ENCODE measurements at places on chromosomes 13 and 19.
A peak's percentile ranks its signal among the peaks of the same experiment; 100 is the strongest.

DNA sequence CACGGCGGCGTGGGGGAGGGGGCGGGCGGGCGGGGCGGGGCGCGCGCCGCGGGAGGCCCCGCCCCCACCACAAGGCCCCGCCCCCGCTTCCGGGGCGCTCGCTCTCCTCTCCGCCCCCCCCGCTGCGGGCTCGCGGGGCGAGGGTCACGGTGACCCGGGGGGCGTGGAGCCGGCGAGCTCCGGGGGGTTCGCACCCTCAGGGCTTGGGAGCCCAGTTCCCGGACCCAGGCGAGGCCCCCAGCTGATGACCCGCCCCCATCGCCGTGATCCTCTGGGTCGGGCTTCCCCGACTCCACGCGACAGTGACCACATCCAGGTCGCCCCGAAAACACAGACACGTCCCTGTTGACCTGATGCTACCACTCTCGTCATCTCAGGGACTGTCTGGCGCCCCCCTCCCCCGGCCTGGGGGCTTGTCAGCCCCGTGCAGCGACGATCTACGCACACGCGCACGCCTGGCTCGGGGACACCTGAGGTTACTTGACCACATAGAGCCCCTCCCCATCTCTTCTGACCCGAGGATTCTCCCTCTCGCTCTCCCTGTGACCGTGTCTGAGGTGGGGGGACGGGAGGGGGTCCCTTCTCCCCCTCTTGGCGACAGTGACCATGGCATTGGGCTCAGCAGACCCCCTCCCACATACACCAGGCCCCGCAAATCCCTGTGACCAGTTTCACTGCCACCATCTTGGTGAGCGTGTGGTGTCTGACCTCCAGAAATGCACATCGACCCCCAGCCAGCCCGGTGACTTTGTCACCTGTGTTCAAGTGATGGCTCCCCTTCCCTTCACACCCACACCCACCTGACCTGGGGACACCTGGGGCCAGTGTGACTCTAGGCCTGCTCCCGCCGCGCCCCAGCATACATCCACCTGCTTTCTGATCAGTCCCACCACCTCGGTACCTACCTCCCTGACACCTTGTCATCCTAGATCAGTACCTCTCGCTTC is 670 bp downstream of the MAP2K7 start:
- DNase-seq, result peak; percentile 46
- H3K27me3 ChIP-seq, result no peaks in the 10 kb centered on the region
- H3K27ac ChIP-seq, result no peak overlapping the region
- no peaks in the 10 kb centered on the region for H3K36me3 ChIP-seq
- H3K4me3 ChIP-seq, result peak overlapping the region; percentile 73
- H3K4me1 ChIP-seq, result peaks cover 6% of the 10 kb centered on the region

GRCh38 chr13:68908879-68909278 is 1198.7 kb upstream of the ATXN8OS start:
- no peaks in the 10 kb centered on the region for H3K27me3 ChIP-seq
- H3K36me3 ChIP-seq, result no peaks in the 10 kb centered on the region
- H3K4me3 ChIP-seq, result no peak overlapping the region
- no peaks in the 10 kb centered on the region for H3K4me1 ChIP-seq

- H3K36me3 ChIP-seq, result no peaks in the 10 kb centered on the region
- H3K4me3 ChIP-seq, result no peak overlapping the region
- no peak overlapping the region for H3K27ac ChIP-seq
- no peak for DNase-seq
- H3K4me1 ChIP-seq, result peaks cover 1% of the 10 kb centered on the region
Observed at GRCh38 chr13:48573213-48574007, 40.5 kb upstream of the RCBTB2 start.

DNA sequence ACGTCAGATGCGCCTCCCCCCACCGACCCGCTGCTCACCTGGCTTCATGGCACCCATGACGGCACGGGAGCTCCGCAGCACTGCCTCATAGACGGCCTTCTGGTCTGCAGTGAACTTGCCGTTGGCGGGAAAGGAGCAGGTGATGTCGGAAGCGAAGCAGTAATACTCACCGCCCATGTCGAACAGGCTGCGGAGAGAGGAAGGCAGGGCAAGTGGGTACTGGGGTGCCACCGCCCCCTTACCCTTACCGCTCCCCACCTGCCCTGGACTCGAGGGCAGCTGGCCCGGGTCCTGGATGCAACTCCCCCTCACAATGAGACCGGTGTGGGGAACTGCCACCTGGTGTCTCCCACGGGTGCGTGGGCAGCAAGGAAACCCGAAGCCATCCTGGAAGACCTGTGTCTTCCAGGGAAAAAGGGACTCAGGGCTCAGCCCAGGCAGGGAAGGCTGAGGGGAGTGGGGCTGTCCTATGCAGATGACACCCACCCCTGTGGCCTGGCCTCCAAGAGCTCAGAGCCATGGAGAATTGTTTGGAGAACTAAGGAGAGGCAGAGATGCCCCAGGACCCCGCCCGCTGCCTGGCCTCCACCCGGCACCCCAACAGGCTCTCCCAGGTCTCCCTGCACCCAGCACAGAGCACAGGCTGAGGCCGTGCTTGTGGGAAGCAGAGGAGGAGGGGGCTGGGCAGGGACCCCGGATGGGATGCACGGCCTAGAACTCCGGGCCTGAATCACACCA is 28.3 kb downstream of the CEBPG start:
- H3K4me3 ChIP-seq, result no peak overlapping the region
- no peaks in the 10 kb centered on the region for H3K27me3 ChIP-seq
- peaks cover 2% of the 10 kb centered on the region for H3K4me1 ChIP-seq
- no peaks in the 10 kb centered on the region for H3K36me3 ChIP-seq

GRCh38 chr13:51623473-51623872 is 39.2 kb downstream of the WDFY2 start:
- DNase-seq, result no peak
- no peaks in the 10 kb centered on the region for H3K36me3 ChIP-seq
- no peaks in the 10 kb centered on the region for H3K27me3 ChIP-seq
- no peak overlapping the region for H3K27ac ChIP-seq
- H3K4me1 ChIP-seq, result peaks cover 2% of the 10 kb centered on the region

- no peaks in the 10 kb centered on the region for H3K36me3 ChIP-seq
- H3K27ac ChIP-seq, result no peak overlapping the region
- peak; percentile 60 for DNase-seq
- H3K27me3 ChIP-seq, result no peaks in the 10 kb centered on the region
- no peak overlapping the region for H3K4me3 ChIP-seq
- no peaks in the 10 kb centered on the region for H3K4me1 ChIP-seq
Observed at GRCh38 chr19:5364674-5365073, 24.1 kb upstream of the PTPRS start.

GRCh38 chr13:43908156-43909126 is 28.7 kb downstream of the LACC1 start:
- H3K4me3 ChIP-seq, result no peak overlapping the region
- no peak overlapping the region for H3K27ac ChIP-seq
- no peaks in the 10 kb centered on the region for H3K27me3 ChIP-seq
- DNase-seq, result peak; percentile 29
- H3K4me1 ChIP-seq, result no peaks in the 10 kb centered on the region
- no peaks in the 10 kb centered on the region for H3K36me3 ChIP-seq

DNA sequence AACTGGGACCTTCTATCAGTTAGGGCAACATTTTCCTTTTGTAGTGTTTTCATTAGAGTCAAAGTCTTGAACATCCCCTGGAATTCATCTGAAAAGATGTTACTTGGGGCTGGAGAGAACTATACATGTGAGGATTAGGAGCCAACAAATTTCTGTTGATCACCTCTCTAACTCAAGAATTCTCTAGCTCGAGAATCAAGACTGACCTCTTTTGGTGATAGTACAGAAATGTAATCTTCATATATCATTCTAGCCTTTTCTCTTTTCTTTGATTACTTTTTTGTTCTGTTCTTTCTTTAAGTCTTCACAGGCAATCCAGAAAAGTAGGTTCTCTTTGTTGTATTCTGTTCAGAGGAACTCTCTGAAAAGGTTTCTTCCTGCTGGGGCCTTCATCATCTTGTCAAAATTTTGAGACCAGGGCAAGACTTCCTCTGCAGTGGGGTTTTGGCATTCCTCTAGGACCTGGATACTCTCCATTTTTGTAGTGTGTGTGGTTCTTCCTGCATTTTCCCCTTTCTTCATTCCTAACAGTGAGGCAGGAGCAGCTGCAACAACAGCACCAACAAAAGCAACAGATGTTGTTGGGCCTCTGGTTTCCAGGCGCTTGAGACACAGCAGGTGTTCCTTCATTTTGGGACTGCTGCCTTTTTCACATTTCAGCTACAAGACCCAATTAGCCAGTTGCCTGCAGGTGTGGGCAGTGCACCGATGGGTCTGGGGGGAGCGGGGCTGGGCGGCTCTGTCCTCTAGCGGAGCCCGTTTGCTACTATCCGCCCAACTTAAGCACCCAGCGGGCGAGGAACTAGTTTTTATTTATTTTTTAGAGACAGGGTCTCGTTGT is 26.2 kb downstream of the ELF1 start:
- DNase-seq, result peak; percentile 71
- H3K36me3 ChIP-seq, result no peaks in the 10 kb centered on the region
- no peaks in the 10 kb centered on the region for H3K27me3 ChIP-seq
- H3K4me3 ChIP-seq, result no peak overlapping the region
- H3K27ac ChIP-seq, result peak overlapping the region; percentile 33

DNA sequence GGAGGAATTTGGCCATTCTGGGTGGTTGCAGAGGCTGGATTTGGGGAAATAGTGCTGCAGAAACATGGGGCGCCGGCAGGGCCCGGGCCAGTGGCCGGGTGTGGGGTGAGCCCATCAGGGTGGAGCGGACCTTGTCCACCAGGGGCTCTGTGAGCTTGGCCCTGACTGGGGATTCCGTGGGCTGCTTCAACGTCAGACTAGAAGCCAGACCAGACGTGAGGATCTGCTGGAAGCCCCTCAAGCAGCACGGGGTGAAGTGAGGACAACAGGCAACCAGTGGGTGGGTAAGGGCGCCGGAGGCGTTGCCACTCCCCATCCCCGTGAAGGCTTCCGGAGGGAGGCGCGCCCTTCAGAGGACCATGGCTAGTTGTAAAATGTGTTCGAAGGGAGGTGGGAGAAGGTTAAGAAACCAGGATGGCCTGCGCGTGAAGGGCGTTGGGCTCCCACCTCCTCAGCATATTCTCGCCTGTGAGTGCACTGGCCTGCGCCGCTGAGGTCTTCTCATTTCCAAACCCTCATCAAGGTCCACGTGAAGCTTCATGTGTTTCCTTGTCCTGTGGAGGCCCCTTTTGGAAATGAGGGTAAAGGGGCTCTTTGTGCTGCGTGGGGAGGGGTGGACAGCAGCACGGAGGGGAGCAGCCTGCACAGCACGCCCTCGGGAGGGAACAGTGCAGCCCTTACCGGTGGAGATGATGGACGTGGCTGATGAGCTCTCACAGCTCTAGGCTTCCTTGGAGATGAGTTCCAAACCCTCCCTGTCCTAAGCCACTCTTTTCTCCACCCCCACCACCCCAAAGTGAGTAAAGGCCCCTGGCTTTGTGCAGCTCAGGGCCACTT is 8.3 kb downstream of the TEX29 start:
- no peaks in the 10 kb centered on the region for H3K27me3 ChIP-seq
- H3K36me3 ChIP-seq, result no peaks in the 10 kb centered on the region
- no peak for DNase-seq
- no peak overlapping the region for H3K4me3 ChIP-seq

GRCh38 chr13:65339241-65339640 is 1890.9 kb downstream of the PCDH9 start:
- H3K36me3 ChIP-seq, result no peaks in the 10 kb centered on the region
- no peak overlapping the region for H3K4me3 ChIP-seq
- no peaks in the 10 kb centered on the region for H3K4me1 ChIP-seq
- no peaks in the 10 kb centered on the region for H3K27me3 ChIP-seq

GRCh38 chr13:98509271-98510155 is 67.4 kb downstream of the STK24 start:
- H3K27ac ChIP-seq, result no peak overlapping the region
- H3K27me3 ChIP-seq, result no peaks in the 10 kb centered on the region
- no peaks in the 10 kb centered on the region for H3K36me3 ChIP-seq
- peak; percentile 59 for DNase-seq

DNA sequence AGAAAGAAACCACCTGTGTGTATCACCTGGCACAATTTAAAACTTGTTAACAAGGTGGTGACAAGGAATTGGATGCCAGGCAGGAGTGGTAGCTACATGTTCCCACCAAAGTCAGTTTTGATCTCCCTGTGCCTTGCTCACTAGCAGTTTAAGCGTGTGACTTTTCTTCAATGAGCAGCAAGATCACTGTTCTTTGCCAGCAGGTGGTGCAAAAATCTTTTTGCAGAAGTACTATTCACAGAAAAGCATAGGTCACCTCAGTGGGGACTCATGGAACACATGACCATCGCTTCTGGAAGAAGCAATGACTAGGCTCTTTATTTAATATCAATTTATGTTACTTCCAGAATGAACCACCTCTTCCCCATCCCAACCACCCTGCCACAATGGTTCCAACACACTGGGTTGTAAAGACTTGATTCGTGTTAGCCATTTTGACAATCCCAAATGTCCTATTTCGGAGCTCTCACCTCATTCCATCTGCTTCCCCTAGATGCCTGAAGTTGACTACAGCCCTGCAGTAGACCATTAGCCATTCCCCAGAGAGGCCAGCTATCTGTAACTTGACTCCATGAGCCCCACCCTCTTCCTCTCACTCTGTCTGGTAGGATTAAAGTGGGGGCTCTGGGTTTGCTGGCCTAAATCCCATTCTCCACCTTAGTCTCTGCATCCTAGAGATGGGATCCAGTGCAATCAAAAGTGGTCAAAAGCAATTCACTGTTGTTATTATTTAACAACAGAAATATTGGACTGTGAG is 59.1 kb upstream of the TNFRSF19 start:
- H3K36me3 ChIP-seq, result no peaks in the 10 kb centered on the region
- H3K27me3 ChIP-seq, result no peaks in the 10 kb centered on the region
- peak; percentile 76 for DNase-seq
- no peak overlapping the region for H3K27ac ChIP-seq
- H3K4me3 ChIP-seq, result no peak overlapping the region

DNA sequence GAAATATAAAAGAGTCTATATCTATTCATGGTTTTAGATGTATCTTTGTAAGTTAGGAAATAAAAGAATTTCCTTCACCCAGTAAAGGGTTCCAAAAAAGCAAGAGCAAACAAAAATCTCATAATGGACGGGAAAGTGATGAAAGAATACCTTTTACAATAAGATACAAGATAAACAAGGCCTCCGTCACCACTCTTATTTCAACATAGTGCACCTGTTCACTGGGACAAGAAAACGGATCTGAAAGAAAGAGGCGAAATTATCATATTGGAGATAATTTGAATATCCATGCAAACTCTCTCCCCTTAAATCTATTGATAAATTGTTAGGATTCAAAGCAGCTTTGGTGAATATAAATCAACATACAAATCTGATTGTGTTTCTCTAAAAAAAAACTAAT is 877 bp upstream of the NLRP11 start:
- H3K36me3 ChIP-seq, result no peaks in the 10 kb centered on the region
- no peak overlapping the region for H3K4me3 ChIP-seq
- H3K27ac ChIP-seq, result no peak overlapping the region
- no peaks in the 10 kb centered on the region for H3K4me1 ChIP-seq
- no peaks in the 10 kb centered on the region for H3K27me3 ChIP-seq

GRCh38 chr13:23552661-23553060 is 17.6 kb upstream of the TNFRSF19 start:
- DNase-seq, result no peak
- H3K27me3 ChIP-seq, result no peaks in the 10 kb centered on the region
- H3K36me3 ChIP-seq, result no peaks in the 10 kb centered on the region
- no peak overlapping the region for H3K27ac ChIP-seq
